ENCODE measurements at places on chromosomes 11 and 22.

DNA sequence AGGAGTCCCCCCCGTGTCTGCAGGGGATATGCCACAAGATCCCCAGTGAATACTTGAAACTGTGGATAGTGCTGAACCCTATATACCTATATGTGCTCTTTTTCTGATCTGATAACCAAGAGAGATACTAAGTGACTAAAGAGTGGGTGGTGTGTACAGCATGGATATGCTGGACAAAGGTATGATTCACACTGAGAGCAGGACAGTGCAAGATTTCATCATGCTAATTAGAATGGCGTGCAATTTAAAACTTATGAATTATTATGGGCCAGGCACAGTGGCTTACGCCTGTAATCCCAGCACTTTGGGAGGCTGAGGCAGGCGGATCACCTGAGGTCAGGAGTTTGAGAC, 90.2 kb upstream of the ALKBH3 start:
- DNase-seq, result no peak
- peaks cover 41% of the 10 kb centered on the region for H3K36me3 ChIP-seq

GRCh38 chr11:110303414-110303826, 7.0 kb upstream of the RDX start:
- H3K36me3 ChIP-seq, result peaks cover 2% of the 10 kb centered on the region
- DNase-seq, result no peak
- no peak overlapping the region for H3K4me3 ChIP-seq
- peaks cover 3% of the 10 kb centered on the region for H3K4me1 ChIP-seq

DNA sequence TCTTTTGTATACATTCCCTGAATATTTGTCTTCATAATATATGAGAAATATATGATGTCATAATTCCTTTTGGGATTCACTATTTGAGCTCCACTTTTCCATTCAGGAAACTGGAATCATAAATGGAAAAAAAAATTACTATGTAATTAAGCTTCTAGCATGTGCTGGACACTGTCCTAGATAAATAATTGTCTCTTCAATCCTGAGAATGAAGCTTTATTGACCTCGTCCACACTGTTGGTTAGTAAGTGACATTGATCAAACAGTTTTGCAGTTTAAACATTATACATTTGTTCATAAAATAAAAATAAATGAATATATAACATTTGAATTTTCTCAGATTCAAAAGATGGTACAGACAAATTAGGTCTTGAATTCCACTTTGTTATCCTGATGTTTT, 1691.2 kb downstream of the LRRC4C start:
- DNase-seq, result no peak
- no peaks in the 10 kb centered on the region for H3K4me1 ChIP-seq
- H3K27me3 ChIP-seq, result no peaks in the 10 kb centered on the region
- no peaks in the 10 kb centered on the region for H3K36me3 ChIP-seq
- no peak overlapping the region for H3K27ac ChIP-seq
- H3K4me3 ChIP-seq, result no peak overlapping the region

GRCh38 chr11:96054870-96055705, 131.2 kb upstream of the MTMR2 start:
- no peaks in the 10 kb centered on the region for H3K27me3 ChIP-seq
- peaks cover 56% of the 10 kb centered on the region for H3K4me1 ChIP-seq
- DNase-seq, result no peak
- peaks cover 38% of the 10 kb centered on the region for H3K36me3 ChIP-seq

- H3K4me1 ChIP-seq, result no peaks in the 10 kb centered on the region
- no peaks in the 10 kb centered on the region for H3K36me3 ChIP-seq
- H3K27me3 ChIP-seq, result peaks cover 3% of the 10 kb centered on the region
- DNase-seq, result no peak
- no peak overlapping the region for H3K4me3 ChIP-seq
These were observed 88.3 kb downstream of the FBXO7 start for GRCh38 chr22:32562916-32563315.

GRCh38 chr11:107859459-107860239, 1.1 kb upstream of the SLC35F2 start:
- H3K27me3 ChIP-seq, result peaks cover 14% of the 10 kb centered on the region
- H3K27ac ChIP-seq, result peak overlapping the region; percentile 91
- peaks cover 18% of the 10 kb centered on the region for H3K36me3 ChIP-seq
- peak; percentile 22 for DNase-seq
- peak overlapping the region; percentile 96 for H3K4me3 ChIP-seq
- H3K4me1 ChIP-seq, result peaks cover 22% of the 10 kb centered on the region

- no peak overlapping the region for H3K4me3 ChIP-seq
- peaks cover 5% of the 10 kb centered on the region for H3K4me1 ChIP-seq
- peaks cover 30% of the 10 kb centered on the region for H3K27me3 ChIP-seq
- no peak overlapping the region for H3K27ac ChIP-seq
These were observed 91.1 kb upstream of the LMO1 start for GRCh38 chr11:8354622-8355415.

DNA sequence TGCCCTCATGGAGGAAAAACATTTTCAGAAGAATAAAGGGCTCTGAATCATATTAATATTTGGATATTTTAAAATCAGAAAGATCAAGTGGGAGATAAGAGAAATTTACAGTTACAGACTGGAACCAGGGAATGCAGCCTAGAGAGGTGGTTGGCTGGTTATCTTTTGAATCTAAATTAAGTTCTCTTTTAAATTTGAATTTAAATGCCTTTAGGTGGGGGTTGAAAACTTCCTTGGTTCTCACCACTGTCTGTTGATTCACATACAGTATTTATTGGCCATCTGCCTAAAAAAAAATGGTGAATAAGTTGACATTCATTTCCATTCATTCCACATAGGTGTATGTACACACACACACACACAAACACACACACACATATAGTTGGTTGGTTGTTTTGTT, 35.7 kb upstream of the PTPRJ start:
- peaks cover 1% of the 10 kb centered on the region for H3K36me3 ChIP-seq
- H3K4me1 ChIP-seq, result peaks cover 18% of the 10 kb centered on the region
- no peak overlapping the region for H3K4me3 ChIP-seq
- no peak for DNase-seq

- no peak for DNase-seq
- H3K27me3 ChIP-seq, result no peaks in the 10 kb centered on the region
- no peak overlapping the region for H3K27ac ChIP-seq
- no peak overlapping the region for H3K4me3 ChIP-seq
- no peaks in the 10 kb centered on the region for H3K36me3 ChIP-seq
- H3K4me1 ChIP-seq, result no peaks in the 10 kb centered on the region
These were observed 537.9 kb upstream of the FAT3 start for GRCh38 chr11:91686700-91687099.

GRCh38 chr11:130601141-130601540, 152.7 kb downstream of the ADAMTS15 start:
- no peak overlapping the region for H3K27ac ChIP-seq
- H3K4me3 ChIP-seq, result no peak overlapping the region
- H3K27me3 ChIP-seq, result no peaks in the 10 kb centered on the region
- H3K36me3 ChIP-seq, result no peaks in the 10 kb centered on the region

- H3K27ac ChIP-seq, result no peak overlapping the region
- H3K4me3 ChIP-seq, result no peak overlapping the region
- no peaks in the 10 kb centered on the region for H3K4me1 ChIP-seq
These were observed 108.7 kb upstream of the SNX19 start for GRCh38 chr11:131025020-131025419.

DNA sequence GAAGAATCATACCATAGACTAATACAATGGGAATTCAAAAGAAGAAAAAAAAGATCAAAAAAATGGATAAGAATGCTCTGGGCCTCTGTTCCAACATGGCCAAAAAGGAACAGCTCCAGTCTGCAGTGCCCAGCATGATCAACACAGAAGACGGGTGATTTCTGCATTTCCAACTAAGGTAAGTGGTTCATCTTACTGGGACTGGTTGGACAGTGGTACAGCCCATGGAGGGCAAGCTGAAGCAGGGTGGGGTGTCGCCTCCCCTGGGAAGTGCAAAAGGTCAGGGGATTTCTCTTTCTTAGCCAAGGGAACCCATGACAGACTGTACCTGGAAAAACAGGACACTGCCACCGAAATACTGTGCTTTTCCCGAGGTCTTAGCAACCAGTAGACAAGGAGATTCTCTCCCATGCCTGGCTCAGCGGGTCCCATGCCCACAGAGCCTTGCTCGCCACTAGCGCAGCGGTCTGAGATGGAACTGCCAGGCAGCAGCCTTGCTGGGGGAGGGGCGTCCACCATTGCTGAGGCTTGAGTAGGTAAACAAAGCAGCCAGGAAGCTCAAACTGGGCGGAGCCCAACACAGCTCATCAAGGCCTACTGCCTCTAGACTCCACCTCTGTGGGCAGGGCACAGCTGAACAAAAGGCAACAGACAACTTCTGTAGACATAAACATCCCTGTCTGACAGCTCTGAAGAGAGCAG, 428.4 kb downstream of the MN1 start:
- no peak for DNase-seq
- no peak overlapping the region for H3K4me3 ChIP-seq
- H3K4me1 ChIP-seq, result peaks cover 2% of the 10 kb centered on the region

GRCh38 chr11:31770011-31770700, 41.0 kb downstream of the PAX6 start:
- H3K4me1 ChIP-seq, result no peaks in the 10 kb centered on the region
- H3K4me3 ChIP-seq, result no peak overlapping the region
- DNase-seq, result no peak
- peaks cover 12% of the 10 kb centered on the region for H3K36me3 ChIP-seq
- H3K27ac ChIP-seq, result no peak overlapping the region
- H3K27me3 ChIP-seq, result no peaks in the 10 kb centered on the region

- no peaks in the 10 kb centered on the region for H3K4me1 ChIP-seq
- peaks cover 7% of the 10 kb centered on the region for H3K27me3 ChIP-seq
These were observed 15.0 kb downstream of the USH1C start for GRCh38 chr11:17528906-17529843.

DNA sequence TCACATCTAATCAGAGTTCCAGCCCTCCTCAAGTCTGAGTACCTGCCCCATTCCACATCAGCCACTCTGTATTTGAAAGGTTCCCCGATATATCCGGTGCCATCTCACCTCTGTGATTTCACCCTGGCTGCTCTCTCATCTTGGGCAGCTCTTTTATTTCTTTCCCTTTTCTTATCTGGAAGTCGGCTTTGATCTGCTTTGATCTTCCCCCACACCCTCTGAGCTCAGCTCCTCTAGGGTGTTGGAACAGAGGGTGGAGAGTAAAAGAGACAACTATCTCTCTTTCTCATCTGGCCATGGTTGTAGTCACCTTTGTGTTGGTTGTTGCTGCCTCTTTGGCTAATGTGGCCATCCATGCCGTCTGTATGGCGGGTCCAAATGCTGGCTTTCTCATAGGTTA, 108.3 kb downstream of the ENTHD1 start:
- H3K36me3 ChIP-seq, result no peaks in the 10 kb centered on the region
- peaks cover 2% of the 10 kb centered on the region for H3K4me1 ChIP-seq
- H3K27ac ChIP-seq, result no peak overlapping the region
- no peak for DNase-seq
- no peaks in the 10 kb centered on the region for H3K27me3 ChIP-seq
- H3K4me3 ChIP-seq, result no peak overlapping the region

- H3K27ac ChIP-seq, result no peak overlapping the region
- DNase-seq, result no peak
- H3K27me3 ChIP-seq, result no peaks in the 10 kb centered on the region
- peaks cover 10% of the 10 kb centered on the region for H3K4me1 ChIP-seq
- H3K4me3 ChIP-seq, result no peak overlapping the region
These were observed 46.6 kb downstream of the KCNQ1OT1 start for GRCh38 chr11:2653198-2653551.

GRCh38 chr11:110777775-110778174, 65.5 kb upstream of the ARHGAP20 start:
- no peaks in the 10 kb centered on the region for H3K27me3 ChIP-seq
- H3K27ac ChIP-seq, result no peak overlapping the region

DNA sequence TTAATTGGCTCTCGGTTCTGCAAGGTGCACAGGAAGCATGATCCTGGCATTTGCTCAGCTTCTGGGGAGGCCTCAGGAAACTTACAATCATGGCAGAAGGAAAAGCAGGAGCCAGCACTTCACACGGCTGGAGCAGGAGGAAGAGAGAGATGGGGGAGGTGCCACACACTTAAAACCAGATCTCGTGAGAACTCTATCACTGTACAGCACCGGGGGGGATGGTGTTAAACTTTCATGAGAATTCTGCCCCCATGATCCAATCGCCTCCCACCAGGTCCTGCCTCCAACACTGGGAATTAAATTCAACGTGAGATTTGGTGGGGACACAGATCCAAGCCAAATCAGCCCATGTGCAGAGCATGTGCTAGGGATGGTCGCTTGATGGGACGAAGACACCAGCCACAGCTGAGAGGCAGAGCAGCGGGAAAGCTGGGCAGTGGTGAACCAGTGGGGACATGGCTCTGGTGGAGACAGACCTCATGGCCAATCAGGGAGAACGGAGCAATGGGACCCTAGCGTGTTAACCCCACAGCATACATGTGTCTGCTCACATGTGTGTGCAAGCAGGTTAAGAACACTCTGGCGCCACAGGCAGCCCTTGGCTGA, 6.2 kb downstream of the TANGO2 start:
- H3K27me3 ChIP-seq, result no peaks in the 10 kb centered on the region
- DNase-seq, result no peak
- H3K4me1 ChIP-seq, result peaks cover 18% of the 10 kb centered on the region
- H3K36me3 ChIP-seq, result no peaks in the 10 kb centered on the region

GRCh38 chr11:2816523-2816922, 69.1 kb downstream of the CDKN1C start:
- peaks cover 37% of the 10 kb centered on the region for H3K36me3 ChIP-seq
- no peak for DNase-seq
- no peak overlapping the region for H3K27ac ChIP-seq
- no peak overlapping the region for H3K4me3 ChIP-seq

- H3K4me3 ChIP-seq, result no peak overlapping the region
- H3K36me3 ChIP-seq, result no peaks in the 10 kb centered on the region
- no peak for DNase-seq
- H3K4me1 ChIP-seq, result no peaks in the 10 kb centered on the region
These were observed 320.0 kb upstream of the LRRC4C start for GRCh38 chr11:41779401-41779960.

GRCh38 chr11:9895006-9895405, 231.1 kb downstream of the SWAP70 start:
- no peaks in the 10 kb centered on the region for H3K27me3 ChIP-seq
- no peak overlapping the region for H3K27ac ChIP-seq
- H3K4me1 ChIP-seq, result peaks cover 4% of the 10 kb centered on the region
- no peak for DNase-seq
- H3K4me3 ChIP-seq, result no peak overlapping the region
- peaks cover 21% of the 10 kb centered on the region for H3K36me3 ChIP-seq

- peaks cover 4% of the 10 kb centered on the region for H3K4me1 ChIP-seq
- no peak for DNase-seq
- H3K4me3 ChIP-seq, result no peak overlapping the region
- no peak overlapping the region for H3K27ac ChIP-seq
- H3K27me3 ChIP-seq, result peaks cover 12% of the 10 kb centered on the region
These were observed 6.9 kb downstream of the FXYD6 start for GRCh38 chr11:117869604-117870003.
